ENCODE measurements at places on chromosomes 7 and 10.

GRCh38 chr10:96973809-96974747 lies 142.0 kb downstream of the LCOR start:
- no peak for DNase-seq

DNA sequence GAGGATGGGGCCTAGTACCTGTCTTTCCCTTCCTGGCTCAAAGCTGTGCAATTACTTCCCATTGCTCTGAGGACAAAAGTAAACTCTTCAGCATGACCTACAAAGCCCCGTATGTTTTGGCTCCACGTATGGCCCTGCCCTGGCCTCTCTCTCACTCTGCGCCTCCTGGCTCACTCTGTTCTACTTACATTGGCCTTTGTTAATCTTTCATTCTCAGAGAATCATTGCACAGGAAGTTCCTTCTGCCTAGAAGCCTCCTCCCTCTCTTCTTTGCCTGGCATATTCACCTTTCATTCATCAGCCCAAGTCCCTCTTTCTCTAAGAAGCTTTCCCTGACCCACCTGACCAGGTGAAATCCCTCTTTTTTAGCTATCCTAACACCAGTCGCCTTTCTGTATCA lies 23.9 kb downstream of the LIPM start:
- no peak for DNase-seq

- DNase-seq, result no peak
Measured at GRCh38 chr7:137870684-137871083, 23.9 kb upstream of the DGKI start.

DNA sequence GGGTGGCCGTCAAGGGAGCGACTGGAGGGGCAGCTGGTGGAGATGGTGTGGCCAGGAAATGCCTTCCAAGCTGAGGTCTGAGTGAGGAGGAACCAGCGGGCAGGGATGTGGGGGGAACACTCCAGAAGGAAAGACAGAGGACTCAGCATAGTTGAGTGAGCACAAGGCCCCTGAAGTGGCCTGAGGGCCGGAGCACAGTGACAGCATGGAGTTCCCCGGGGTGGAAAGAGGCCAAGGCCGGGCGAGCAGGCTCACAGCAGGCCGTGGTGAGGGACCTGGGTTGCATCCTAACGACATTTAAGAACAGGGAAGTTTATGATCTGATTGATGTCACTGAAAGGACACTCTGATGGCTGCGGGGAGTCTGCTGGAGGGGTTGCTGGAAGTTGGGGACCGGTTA lies 48.0 kb downstream of the HTRA1 start:
- DNase-seq, result no peak

DNA sequence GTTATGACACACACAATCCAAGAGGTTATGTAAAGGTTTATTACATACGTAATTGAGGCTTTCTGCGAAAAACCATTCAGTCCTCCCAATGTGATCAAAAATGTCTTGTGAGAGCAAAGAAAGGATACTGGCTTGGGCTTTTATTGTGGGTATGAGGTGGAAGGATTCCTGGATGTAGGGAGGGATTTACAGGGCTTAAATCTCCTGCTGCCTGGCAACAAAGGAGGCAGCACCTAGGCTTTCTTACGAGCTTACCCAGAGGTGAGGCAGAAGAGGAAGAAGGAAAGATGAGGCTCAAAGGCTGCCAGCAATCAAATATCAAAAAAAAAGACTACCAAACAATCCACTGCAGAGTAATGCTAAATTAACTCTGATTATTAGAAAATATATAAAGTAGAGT lies 1149.5 kb upstream of the POT1 start:
- no peak for DNase-seq

DNA sequence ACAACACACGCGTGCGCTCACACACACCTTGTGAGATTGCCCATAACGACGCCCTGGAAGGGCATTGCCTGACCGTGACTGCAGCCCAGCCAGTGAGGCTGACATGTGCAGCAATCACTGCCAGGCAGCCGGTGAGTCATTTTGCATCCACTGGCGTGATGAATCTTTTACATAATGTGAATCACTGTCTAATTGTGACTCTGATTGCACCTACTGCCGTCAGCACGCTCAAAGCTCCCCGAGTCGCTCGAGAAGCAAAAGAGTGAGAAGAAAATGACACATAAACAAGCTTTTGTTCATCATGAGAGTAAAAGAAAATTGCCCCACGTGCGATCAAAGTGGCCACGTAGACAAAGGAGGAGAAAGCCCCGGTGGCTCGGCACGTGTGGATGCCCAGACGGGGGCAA lies 117.4 kb upstream of the PFKP start:
- DNase-seq, result peak; percentile 55

GRCh38 chr7:131284702-131285419 lies 42.8 kb upstream of the MKLN1 start:
- no peak for DNase-seq

GRCh38 chr10:71064413-71065118 lies 147.8 kb upstream of the UNC5B start:
- peak; percentile 11 for DNase-seq

DNA sequence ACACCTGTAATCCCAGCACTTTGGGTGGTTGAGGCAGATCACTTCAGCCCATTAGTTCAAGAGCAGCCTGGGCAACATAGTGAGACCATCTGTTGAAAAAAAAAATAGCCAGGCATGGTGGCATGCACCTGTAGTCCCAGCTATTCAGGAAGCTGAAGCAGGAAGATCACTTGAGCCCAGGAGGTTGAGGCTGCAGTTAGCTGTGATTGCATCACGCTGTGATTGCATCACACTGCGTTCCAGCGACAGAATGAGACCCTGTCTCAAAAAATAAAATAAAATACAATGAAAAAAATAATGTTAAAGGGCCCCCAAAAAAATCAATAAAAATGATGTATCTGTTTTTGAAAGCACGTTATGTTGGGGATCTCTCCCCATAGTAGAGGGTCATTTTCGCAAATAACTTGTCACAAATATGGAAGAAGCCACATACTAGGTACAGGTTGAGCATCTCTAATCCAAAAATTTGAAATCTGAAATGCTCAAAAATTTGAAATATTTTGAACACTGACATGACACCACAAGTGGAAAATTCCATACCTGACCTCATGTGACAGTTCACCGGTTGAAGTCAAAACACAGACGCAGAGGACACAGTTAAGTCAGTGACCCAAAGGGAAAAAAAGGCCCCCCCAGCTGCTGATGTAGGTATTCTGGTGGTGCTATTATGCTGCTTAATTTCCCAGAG lies 9.5 kb downstream of the CISD1 start:
- no peak for DNase-seq

DNA sequence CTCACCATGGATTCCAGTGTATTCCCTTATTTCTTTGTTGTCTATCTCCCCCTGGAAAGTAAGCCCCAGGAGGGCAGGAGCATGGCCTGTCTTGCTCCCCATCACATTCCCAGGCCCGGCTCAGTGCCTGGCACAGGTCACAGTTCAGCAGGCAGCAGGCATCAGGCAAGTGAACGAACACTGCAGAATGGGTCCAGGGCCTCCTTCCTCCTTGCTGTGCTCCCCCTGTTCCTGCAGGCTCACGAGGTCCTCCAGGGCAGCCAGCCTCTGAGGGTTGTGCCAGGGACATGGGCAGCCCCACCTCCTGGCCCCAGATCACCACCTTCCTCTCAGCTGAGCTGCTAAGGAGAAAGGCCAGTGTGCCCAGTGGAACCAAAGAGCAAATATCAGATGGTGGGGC lies 41.8 kb downstream of the PDLIM1 start:
- DNase-seq, result no peak

GRCh38 chr7:121107923-121108498 lies 119.5 kb downstream of the CPED1 start:
- DNase-seq, result peak; percentile 82

DNA sequence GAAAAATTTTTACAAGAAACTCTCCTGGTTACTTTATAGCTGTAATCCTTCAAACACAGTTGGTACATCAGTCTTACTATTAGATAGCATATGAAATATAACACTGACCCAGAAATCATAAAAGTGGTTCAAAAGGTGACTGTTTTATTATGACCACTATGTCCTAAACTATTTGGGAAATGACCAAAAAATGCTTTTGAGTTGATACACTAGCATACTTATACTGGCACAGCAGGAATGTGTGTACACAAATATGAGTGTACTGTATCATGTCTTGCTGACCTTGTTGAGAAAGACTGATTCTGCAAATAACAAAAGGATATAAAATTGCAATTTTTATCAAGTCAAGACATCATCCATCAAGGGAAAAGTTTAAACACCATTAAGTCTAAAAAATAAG lies 24.3 kb downstream of the CSTF2T start:
- no peak for DNase-seq

DNA sequence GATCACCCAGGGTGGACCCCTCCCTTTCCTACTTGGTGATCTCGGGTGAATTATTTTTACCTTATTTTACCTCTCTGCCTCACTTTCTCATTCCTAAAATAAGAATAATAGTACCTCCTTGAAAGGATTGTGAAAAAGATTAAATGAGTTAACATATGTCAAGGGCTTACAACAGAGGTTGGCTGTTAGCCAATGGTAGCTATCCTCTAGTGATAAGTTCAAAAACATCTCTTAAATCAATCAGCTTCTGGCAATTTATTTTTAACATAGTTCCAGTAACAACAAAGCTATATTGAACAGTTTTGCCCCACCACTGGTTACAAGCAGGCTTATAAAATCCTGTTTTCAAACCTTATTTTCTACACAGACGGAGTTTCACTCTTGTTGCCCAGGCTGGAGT lies 45.4 kb downstream of the TMEM168 start:
- DNase-seq, result no peak

GRCh38 chr10:10702211-10702610 lies 315.5 kb upstream of the CELF2 start:
- DNase-seq, result no peak

- no peak for DNase-seq
Measured at GRCh38 chr10:106495931-106496330, 668.6 kb downstream of the SORCS1 start.
